ENCODE measurements at places on chromosomes 6 and 20. TPM values are rescaled to one million over a fixed set of nuclear protein-coding genes. Genes with fewer than 3 reads are reported as not detected.

DEFB121 gene
- not detected for total RNA-seq

RSPO3 gene
- not detected for total RNA-seq

SLX4IP gene
- 1.7 TPM for total RNA-seq

MAS1 gene
- total RNA-seq = not detected

SLC17A9 gene
- total RNA-seq = not detected

ABHD16B gene
- total RNA-seq = not detected

- no peak for DNase-seq
Observed at GRCh38 chr6:87806635-87807034, 104.6 kb upstream of the AKIRIN2 start.

DNA sequence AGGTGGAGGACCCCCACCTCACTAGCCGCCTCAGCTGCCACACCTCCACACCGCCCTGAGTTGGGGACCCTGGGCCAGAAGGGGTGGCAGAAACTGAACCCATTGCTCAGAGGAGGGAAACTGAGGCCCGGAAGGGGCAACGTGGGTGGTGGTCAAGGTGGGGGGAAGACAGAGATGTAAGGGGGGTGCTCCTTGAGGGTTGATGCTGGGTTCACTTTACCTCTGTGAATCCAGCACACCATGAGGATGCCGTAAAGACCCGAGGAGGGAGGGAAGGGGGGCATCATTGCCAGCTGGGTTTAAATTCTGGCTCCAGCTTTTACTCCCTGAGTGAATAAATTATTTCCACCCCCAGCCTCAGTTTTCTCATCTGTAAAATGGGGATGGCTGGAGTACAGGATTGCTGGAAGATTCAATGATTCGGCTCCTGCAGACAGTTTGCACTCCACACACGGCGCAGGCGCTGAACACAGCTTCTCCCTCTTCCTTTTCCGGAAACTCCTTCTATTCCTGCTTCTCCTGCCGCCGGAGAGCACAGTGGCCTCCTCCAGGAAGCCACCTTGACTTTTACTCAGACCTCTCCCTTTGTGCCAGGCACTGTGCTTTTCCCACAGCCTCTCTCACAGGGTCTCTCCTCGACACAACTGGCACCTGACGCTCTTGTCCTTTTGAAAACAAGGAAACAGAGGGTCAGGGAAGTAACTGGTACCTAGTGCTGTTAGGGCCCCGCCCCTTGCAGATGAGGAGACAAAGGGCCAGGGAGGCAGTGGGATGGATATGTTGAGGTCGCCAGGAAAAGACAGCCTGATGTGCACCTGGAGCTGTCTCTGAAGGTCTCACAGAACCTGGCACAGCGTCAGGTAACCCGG is 59.4 kb downstream of the UBE2V1 start:
- DNase-seq = no peak

DNA sequence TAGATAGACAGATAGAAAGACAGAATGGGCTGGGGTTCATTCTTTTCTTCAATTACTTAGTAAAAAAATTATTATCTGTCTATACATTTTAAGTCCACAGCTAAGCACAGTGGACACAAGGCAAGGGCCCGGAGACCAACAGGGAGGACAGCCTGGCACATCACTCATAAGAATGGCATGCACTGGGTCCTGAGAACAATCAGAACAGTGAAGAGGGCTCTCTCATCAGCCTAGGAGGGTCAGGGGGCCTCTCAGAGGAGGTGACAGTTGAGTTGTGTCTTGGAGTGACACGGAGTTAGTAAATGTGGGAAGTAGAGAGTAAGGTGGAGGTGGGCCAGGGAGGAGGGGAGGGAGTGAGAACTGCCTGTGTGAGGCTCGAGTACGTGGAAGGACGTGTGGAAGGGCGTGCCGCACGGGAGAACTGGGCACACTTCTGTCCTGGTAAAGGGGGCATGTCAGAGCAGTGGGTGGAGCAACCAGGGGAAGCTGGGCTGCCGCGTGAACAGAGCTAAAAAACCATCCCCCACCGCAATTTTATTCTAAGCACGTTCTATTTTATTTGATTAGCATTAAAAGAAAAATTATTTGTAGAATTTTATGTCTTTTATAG is 45.1 kb upstream of the DSP start:
- no peak for DNase-seq

- DNase-seq = no peak
Observed at GRCh38 chr20:45925821-45926506, 8.5 kb upstream of the PCIF1 start.

- no peak for DNase-seq
Observed at GRCh38 chr6:42259841-42260395, 42.3 kb upstream of the MRPS10 start.

DNA sequence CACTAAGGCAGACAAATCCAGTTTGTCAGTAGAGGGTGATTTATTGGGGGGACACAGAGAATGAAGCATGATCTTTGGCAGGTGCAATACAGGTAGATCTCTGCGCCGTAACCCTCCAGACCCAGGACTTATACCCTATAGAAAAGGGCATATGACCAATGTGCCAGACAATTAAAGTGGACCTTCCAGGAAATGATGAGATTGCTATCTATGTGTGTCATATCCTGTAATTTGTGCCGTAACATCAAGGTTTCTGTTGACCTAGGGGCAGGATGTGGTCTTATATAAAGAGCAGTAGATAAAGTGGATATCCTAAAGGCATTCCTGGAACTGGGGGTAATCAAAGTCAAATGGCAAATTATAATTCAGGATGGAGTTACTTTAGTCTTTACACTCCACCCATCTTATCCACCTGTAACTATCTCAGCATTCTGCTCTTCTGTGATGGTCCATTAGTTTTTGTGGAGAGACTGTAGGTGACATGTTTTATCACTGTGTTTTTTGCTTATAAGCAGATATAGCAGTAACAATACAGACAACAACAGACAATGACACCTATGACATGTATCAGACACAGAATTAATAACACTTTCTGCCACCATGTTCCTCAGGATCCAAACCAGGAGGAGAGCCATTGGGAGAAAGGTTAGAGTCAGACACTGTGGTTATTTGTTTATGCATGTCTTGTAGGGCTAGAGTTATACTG is 43.1 kb upstream of the ZNF337 start:
- no peak for DNase-seq
